NCI-H2029 treated with DMSO at 0.1 percent for 48 hours (cell line): ENCODE measurements at places on chromosomes 4 and X.

DNA sequence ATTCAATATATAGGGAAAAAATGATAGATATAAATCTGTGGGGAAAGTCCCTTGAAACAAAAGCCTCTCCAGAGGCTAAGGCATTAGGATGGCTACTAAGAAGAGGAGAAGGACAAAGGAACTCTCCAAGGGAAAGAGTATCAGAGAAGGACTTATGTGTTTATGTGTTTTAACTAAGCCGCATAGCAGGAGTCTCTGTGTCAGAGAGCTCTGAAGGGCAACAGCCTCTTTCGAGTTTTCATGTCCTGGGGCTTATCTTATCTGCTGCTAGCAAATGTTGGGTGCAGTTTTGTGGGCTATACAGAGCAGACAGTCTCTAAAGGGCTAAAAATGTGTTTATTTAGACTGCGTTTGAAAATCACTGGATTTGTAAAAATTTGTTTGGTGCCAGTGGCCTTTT lies 1145.6 kb upstream of the DIAPH2 start:
- DNase-seq: no peak

DNA sequence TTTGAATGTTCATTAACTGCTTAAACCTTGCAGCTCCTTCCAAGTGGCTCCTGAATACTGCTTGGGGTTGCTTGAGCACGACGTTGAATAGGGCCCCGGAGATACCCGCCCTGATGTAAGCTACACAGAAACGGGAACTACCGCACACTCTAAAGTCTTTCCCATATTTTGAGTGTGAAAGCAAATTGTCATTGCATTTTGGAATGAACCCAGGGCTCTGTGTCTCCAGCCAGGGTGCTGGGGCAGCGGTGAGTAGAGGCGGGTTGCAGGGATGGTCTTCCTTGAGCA lies 59.4 kb upstream of the HELT start:
- DNase-seq: no peak

- DNase-seq: no peak
Observed at GRCh38 chrX:136097871-136098805, 49.2 kb upstream of the FHL1 start.

GRCh38 chrX:37315511-37316248 lies 33.5 kb upstream of the PRRG1 start:
- no peak for DNase-seq

GRCh38 chr4:76630741-76631140 lies 195.7 kb downstream of the SHROOM3 start:
- no peak for DNase-seq

GRCh38 chrX:12309744-12310076 lies 171.4 kb downstream of the FRMPD4 start:
- DNase-seq: no peak

GRCh38 chr4:31682796-31683195 lies 962.6 kb downstream of the PCDH7 start:
- no peak for DNase-seq
